ENCODE measurements at places on chromosomes 6 and 20.

DNA sequence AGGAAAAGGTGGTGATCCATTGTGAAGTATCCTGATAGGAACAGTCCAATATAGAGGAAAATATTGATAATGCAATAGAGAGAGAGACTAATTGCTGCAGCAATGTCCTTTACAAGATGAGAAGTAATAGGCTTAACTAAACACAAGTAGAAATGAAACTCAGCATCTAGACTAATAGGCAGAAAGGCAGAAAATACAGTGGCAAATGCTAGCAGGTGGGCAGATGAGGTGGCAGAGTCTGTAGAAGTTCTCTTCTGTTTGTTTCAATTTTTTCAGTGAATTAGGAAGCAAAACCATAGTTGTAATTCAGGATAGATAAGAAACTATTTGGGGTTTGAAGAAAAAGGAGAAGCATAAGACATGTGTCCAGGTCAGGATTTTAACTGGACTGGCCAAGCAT lies 236.7 kb upstream of the HS3ST5 start:
- DNase-seq = no peak

GRCh38 chr20:50609438-50609989 lies 81.8 kb downstream of the RIPOR3 start:
- DNase-seq = no peak

GRCh38 chr20:34557936-34558319 lies 590 bp upstream of the MAP1LC3A start:
- no peak for DNase-seq

DNA sequence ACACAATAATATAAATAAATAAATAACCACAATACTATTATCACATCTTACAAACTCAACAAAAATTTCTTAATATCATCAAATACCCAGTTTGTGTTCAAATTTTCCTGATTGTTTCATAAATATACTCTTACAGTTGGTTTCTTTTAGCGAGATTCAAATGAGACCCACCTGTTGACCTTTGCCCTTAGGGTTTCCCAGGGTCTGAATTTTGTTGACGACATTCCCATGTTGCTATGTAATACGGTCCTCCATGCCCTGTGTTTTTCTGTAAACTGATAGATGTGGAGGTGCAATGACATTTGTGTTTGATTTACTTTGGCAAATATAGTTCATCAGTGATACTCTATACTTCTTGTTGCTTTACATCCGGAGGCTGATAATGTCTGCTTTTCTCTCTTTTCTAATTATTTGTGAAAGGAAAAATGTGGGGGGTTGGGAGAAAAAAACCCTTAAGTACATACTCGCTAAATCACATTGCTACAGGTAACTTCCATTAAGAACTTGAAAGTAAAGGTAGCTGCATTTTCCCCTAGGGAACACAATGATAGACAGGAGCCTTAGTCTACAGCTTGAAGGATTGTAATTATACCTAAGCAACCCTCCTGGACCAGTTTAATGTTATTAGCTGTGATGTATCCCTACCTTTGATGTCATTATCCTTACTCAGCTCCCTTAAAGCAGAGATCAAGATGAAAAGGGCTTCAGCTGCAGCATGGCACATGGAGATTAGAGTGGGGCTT lies 6.6 kb downstream of the MOG start:
- no peak for DNase-seq

DNA sequence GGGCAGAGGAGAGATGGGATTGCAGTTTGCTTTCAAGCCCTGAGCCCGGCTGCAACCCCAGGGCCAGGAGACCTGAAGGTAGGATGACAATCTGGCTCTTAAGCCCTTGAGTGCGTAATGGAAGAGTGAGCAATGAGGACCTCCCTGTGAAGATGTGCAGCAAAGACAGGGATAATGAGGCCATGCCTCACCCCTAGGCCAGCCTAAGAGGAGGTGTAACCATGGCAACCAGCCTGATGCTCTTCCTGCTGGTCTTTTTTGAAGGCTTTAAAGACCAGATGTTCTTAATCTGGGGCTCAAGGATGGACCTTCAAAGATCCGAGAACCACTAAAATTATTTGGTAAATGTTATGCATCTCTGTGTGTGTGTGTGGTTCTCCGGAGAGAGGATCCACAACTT lies 8.2 kb downstream of the ARHGAP40 start:
- no peak for DNase-seq

GRCh38 chr6:25950297-25950696 lies 12.3 kb upstream of the TRIM38 start:
- DNase-seq = no peak

- no peak for DNase-seq
Observed at GRCh38 chr6:25601800-25602673, 50.0 kb upstream of the SCGN start.

DNA sequence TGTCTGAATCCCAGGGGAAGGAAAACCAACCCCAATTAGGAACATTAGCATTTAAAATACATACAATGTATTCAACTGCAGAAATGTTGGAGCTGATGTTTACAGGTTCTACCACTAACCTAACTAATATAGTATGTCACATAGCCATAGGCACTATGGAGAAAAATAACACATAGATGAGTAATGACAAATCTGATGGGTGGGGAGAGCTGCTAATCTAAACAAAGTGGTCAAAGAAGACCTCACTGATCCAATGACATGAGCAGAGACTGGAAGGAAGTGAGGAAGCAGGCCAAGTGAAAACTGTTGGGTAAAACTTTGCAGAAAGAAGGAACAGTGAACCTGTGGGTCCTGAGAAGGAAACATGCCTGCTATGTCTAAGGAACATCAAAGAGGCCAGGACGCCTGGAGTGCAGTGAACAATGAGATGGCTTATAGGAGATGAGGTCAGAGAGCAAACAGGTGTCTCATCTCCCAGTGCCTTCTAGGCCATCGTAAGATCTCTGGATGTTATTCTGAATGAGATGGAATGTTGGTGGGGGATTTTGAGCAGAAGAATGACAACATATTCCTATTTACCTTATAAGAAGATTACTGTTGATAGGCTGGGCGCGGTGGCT lies 135.7 kb downstream of the ALDH8A1 start:
- DNase-seq = no peak

DNA sequence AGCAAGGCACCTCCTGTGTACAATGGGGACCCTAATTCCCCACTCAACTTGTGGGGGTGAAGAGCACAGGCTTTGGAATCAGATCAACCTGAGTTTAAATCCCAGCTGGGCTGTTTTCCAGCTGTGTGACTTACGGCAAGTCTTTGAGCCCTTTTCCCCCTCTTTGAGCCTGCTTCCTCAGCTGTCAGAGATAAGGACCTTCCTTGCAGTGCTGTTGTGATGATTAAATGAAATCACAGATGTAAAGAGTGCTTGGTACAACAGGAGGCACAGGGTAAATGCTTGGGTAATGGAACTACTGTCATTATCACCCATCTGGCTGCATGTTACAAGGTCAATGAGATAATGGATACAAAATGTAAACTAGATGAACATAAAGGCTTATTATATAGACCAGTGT lies 3.2 kb downstream of the SNX21 start:
- no peak for DNase-seq

DNA sequence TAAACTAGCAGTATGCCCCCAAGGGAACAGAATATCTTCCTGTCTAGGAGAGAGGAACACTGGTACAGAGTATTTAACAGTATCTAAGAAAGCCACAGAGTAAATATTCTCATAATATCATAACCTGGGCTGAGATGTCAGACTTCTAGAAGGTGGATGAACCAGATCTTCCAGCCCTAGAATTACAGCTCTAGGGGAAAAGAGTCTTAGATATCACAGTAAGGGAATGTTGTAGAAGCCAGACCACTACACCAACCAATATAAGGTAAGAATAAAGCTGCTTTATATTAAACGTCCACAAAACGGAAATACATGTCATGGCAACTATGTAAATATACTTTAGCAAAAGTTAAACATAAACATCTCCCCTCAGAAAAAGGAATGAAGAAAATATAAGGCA lies 12.4 kb downstream of the SERINC1 start:
- DNase-seq = no peak

DNA sequence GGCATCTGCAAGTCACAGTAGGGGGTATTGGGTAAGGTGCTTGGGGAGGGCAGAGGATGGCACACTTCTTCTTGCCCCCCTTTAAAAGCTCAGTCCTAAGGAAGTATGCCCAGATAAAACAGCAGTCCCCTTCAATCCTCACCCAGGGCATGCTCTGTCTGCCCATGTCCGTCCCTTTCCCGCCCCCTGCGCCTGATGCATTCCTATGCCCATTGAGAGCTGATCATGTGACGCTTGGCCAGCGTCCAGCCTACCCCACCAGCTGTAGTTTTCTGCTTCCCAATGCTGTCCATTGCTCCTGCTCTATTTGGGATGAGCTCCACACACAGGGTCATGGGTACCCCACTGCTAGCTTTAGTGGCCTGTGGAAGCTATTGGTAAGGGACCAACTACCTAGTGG lies 8.3 kb downstream of the SIGLEC1 start:
- DNase-seq = no peak

- DNase-seq = no peak
Observed at GRCh38 chr6:14876778-14877613, 368.9 kb upstream of the JARID2 start.

GRCh38 chr6:14068623-14069022 lies 48.9 kb upstream of the CD83 start:
- no peak for DNase-seq

DNA sequence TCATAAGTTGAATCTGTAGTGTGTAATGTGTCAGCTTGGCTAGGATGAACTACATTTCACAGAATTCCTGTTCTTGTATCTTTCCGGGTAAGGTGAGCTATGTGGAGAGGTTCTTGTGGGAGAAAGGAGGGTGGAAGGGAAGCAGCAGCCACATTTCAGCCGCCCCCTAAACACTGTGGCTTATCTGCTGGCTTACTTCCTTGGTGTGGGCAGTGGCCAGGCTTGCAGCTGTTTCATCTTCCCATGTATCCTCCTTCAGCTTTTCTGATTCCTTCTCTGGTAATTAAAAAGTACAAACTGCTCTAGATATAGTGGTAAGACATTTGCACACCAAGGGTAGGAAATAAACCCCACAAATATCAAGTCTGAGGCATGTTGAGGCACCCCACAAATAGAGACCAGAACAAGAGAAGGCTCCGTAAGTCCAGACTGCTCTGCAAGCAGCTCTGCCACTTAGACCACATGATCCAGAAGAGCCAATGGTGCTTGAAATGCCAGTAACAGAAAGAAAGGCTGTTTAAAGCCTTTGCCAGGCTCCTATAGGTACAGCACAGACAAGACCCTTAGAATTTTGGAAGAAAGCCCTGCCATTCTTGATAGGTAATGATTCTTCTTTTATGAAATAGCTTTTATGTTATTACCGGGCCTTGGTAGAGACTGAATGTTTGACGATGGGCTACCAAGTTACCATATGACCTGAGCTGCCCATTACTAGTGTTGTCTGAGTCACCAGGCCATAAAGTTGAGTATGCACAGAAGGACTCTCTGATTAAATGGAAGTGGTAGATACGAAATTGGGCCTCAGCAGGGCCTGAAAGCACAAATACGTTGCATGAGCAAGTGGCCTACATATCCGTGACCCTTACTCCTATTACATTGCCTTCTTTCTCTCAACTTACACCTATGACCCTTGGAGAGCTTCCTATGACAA lies 215.0 kb upstream of the SGK1 start:
- DNase-seq = no peak

GRCh38 chr20:33296206-33296605 lies 13.2 kb downstream of the BPIFB1 start:
- no peak for DNase-seq

DNA sequence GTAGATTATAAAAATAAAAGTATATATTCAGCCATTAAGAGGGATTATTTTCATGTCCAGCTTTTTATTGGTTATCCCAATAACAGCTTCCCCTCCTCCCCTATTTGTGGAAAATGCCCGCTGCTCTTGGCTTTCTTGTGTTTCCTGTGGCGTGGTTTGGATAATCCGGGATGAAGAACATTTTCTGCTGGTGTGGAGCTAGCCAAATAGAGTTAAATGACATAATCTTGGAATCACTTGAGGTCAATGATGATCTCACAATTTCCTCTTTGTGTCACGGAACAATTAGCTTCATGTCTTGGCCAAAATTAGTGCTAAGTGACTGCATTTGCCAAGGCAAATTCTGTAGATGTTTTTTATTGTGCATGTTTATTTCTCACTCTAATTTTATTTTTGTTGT lies 394.0 kb downstream of the LAMA2 start:
- DNase-seq = no peak

GRCh38 chr6:90709431-90709996 lies 122.6 kb upstream of the MAP3K7 start:
- DNase-seq = no peak

DNA sequence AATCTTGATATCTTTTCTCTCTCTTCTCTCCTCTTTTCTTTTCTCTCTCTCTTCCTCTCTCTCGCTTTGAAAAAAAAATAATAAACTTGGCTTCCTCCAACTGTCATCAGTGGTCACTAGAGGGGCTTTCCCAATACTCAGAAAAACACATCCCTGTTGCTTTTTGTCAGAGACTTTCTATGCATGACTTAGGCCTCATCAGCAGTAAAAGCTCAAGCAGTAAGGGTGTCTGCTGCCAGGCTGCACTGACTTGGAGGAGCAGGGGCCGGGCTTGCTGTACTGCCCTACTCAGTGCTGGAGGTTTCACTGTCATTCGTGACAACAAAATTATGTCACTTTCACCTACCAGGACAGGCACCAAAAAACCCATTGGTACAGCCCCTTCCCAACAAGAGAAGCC lies 272.0 kb downstream of the ADGB start:
- DNase-seq = no peak

GRCh38 chr20:53656293-53657202 lies 62.9 kb upstream of the ZNF217 start:
- no peak for DNase-seq

DNA sequence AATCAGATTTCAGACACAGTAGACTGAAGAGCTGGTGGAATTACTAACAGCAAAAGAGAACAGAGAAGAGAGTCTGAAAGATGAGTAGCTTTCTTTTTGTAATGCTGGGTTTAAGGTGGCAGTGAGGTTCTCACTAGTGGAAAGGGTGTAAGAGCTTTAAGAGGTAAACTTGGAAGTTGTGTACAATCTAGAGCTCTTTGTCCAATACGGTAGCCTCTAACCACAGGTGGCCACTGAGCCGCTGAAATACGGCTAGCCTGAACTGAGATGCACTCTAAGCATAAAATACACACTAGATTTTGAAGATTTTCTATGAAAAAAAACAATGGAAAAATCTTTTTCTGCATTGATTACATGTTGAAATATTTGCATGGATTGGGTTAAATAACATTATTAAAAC lies 4.0 kb downstream of the ELOVL2 start:
- no peak for DNase-seq

GRCh38 chr20:5719861-5720403 lies 30.3 kb upstream of the SHLD1 start:
- no peak for DNase-seq

DNA sequence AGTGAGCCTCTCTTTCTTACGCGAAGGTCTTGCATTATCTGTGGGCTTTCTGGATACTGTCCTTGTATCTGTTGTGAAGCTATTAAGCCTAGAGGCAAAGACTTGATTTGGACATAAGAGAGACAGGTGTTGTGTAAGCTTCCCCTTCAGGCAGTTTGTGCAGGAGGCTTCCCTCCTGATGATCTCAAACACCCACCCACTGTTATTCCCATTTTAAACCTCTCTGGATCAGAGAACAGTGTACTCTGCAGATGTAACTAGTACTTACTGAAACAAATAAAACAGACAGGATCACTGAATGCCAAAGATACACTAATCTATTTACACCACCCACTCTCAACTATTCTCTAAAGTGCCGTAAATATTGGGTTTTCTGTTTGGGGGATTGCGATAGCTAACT lies 113.8 kb upstream of the RAB32 start:
- no peak for DNase-seq
